ENCODE measurements at places on chromosomes 3 and 15.

- DNase-seq = no peak
Measured at GRCh38 chr3:188641076-188641475, 487.1 kb downstream of the LPP start.

GRCh38 chr3:131658771-131659170, 156.0 kb upstream of the MRPL3 start:
- no peak for DNase-seq

GRCh38 chr15:84821501-84822021, 4.4 kb downstream of the ALPK3 start:
- DNase-seq = no peak

DNA sequence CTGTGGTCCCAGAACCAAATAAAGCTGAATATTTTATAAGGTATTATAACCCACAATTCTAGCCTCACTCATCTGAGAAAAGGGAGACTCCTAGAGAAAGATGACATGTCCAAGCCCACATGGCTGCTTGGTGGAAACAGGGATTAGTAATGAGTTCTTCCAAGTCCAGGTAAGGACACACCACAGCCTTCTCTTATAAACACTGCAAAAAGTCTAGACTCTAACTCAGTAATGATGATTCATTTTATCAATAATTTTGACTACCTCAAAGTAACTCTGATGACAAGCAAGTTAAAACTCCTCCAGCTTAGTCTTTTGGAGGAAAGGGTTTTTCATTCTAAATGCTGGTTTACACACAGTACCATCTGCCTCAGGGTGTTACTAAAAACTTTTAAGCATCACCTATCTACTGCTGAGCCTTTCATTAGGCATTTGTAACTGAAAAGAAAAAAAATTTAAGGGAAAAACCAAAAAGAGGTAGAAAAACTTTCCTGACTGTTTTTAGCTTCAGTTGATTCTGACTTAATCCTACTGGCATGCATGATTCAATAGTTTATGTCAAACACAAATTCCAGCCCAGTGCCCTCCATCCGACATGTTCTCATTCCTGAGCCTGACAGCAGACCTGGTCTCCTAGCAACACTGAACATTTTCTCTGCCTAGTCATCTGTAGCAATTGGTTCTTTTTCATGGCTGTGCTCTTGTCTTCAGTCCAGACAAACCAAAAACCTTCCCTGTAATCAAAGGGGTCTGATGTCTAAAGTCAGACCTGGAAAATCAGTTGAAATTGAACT, 43.9 kb downstream of the P3H2 start:
- DNase-seq = peak; percentile 92

DNA sequence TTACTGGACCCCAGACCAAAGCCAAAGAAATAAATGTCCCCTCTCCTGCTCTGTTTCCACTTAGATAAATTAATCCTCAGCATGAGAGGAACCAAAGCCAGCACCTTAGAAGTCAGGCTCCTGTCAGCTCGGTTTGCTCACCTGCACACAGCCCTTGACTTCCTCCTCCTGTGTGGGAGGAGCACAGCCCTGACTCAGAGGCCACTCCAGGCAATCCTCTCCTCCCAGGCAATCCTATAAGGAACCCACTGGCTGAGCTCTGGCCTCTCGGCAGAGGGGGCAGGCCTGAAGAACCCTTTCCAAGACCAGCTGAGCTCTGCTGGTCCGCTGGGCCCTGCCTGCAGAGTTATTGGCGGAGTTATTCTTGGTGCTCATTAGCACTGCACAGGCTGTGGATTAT, 30.8 kb downstream of the LIPC start:
- no peak for DNase-seq

GRCh38 chr15:93929375-93930094, 301.8 kb upstream of the MCTP2 start:
- peak; percentile 82 for DNase-seq

- peak; percentile 20 for DNase-seq
Measured at GRCh38 chr15:77456746-77457145, 36.1 kb downstream of the HMG20A start.

- no peak for DNase-seq
Measured at GRCh38 chr3:152436707-152437590, 168.2 kb downstream of the MBNL1 start.

- no peak for DNase-seq
Measured at GRCh38 chr15:45129651-45130129, at the start of the genes DUOX1 and DUOXA1. DUOX1 (plus strand) TSS chr15:45129994; CDS start chr15:45131967, 1,973 bp downstream. DUOXA1 (minus strand) TSS chr15:45129879; CDS start chr15:45123014, 6,865 bp downstream.

DNA sequence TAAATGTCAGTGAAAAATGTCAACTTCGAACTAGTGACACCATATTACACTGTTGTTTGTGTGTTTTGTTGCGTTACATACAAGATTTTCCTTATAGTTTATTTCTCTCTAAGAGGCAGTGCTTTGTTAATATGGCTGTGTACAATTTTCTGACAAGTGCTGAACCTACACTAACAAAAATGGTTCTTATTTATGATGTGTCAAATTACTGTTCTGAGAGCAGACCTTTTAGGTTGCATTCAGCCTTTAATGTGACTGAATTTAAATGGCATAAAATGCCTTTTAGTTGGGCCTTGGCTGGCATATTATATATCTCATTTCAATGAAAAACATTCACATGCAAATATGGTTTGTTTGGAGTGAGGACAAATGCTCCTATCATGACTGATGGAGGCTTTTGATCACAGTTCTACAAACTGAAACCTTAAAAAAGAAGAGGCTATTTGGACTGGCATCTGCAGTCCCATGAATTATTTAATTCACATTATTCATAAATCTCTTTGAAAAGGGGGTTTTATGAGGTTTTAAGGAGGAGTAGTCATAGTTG, 750.6 kb downstream of the CADM2 start:
- no peak for DNase-seq
